ENCODE measurements at places on chromosomes 12 and 14.
A peak's percentile ranks its signal among the peaks of the same experiment; 100 is the strongest.

DNA sequence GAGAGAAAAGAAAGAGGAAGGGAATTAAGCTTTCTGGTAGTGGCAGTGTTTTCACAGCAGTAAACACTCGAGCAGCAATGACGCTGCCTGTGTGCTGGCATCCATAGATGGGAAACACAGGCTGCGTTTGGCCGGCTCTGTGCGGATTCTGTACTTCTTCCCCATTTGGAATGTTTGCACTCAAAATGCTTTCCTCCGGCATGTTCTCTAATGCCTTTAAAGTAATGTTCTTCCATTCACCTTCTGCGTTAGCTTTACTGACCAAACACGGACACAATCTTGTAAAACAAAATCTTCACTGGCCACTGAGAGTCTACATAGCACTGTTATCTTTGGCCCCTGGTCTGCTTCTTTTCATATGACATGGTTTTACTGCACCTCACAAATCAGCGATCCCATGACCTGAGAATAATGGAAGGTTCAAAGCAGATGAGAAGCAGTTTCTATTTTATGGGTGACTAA, 31.4 kb downstream of the DCP1B start:
- DNase-seq = no peak

- no peak for DNase-seq
These were observed 87.6 kb upstream of the MAP1LC3B2 start for GRCh38 chr12:116471544-116471943.

GRCh38 chr12:97005174-97005573, 98.1 kb downstream of the NEDD1 start:
- no peak for DNase-seq

DNA sequence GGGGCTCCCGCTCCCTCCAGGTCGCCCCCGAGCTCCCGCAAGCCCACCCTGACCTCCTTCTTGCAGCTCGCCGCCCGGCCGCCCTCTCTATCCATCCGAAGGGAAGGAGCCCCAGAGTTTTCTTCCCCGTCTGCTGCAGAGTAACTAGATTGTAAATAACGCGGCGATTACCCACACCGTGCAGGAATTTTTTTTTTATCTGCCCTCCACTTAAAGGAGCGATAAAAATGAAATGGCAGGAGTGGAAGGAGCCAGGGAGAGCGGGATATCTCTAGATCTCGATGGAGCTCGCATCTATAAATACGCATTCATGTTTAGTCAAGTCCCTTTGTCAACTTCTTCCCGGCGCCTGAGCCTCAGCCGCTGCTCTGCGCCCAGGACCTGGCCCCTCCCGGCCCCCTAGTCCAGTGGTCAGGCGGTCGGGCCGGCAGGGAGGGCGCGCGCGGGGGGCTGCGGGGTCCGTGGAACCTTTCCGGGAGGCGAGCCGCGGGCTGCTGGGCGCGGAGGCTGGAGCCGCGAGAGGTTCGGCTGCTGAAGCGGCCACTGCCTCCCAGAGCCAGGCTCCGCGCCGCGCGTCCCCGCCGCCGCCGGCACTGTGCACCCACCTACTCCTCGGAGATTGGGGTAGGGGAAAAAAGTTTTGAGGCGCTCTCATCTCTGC, 386.0 kb downstream of the BCAT1 start:
- DNase-seq = no peak

DNA sequence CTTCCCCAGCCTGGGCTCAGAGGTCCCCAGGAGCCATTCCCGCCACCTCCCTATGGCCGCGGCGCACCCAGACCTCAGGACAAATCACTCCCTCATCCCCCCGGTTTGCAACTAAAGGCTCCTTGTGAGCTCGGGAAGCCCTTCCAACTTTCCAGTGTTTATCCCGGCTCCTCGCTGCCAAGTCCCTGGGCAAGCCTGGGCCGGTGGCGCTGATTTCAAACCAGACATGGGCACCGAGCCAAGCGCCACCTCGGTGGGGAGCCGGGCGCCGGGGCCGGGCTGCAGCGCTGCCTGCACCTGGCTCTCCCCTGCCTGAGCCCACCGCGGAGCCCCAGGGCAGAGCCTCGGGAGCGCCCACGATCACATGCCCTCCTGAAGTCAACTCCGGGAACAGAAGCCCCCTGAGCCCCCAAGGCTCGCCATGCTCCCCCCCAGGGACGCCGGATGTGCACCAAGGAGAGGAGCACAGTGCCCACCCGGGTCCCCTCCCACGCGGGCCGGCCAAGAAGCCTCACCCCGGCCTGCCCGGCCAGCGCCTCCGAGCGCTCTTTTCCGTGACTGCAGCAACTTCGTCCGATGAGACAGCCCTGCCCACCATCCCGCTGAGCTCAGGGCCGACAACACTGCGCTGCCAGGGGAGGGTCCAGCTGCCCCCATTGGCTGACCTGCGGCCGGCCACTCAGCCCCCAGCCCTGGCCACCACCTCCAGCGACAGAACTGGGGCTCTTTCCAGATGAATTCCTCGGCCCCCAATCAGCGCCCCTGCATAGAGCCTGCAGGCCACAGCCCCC, 50.0 kb downstream of the NCOR2 start:
- no peak for DNase-seq

- no peak for DNase-seq
These were observed 1305.0 kb downstream of the LRFN5 start for GRCh38 chr14:42911642-42912041.

- no peak for DNase-seq
These were observed 62.0 kb downstream of the ST8SIA1 start for GRCh38 chr12:22272335-22273151.

DNA sequence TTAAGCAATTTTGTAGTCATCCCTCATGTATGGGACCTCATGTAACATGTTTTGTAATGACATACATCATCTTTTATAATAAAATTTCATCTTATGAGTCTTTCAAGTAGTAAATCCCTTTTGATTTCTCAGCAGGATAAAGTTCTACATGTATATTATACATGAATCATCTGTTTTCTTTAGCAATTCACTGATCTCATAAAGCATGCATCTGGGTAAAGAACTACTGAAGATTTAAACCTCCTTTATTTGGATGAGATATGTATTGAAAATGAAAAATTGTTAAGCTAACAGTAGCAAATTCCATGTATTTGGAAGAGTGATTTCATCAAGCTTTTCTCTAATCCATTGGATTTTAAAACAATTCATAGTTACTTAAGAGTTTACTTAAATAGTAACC, 126.9 kb downstream of the KITLG start:
- DNase-seq = no peak

GRCh38 chr12:52710730-52711129, 7.4 kb upstream of the KRT77 start:
- DNase-seq = no peak

- DNase-seq = no peak
These were observed 29.3 kb upstream of the LGALS3 start for GRCh38 chr14:55099756-55100155.

DNA sequence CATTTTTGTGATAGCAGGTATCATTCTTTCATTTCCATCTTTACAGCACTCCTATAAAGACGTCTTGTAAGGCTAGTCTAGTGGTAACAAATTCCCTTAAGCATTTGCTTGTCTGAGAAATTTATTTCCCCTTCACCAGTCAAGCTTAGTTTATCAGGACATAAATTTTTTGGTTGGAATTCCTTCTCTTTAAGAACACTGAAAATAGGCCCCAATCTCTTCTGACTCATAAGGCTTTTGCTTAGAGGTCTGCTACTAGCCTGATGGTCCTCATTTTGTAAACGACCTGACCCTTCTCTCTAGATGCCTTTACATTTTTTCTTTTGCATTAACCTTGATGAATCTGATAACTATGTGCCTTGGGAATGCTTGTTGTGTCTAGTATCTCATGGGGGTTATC, 20.3 kb downstream of the OLR1 start:
- DNase-seq = no peak

DNA sequence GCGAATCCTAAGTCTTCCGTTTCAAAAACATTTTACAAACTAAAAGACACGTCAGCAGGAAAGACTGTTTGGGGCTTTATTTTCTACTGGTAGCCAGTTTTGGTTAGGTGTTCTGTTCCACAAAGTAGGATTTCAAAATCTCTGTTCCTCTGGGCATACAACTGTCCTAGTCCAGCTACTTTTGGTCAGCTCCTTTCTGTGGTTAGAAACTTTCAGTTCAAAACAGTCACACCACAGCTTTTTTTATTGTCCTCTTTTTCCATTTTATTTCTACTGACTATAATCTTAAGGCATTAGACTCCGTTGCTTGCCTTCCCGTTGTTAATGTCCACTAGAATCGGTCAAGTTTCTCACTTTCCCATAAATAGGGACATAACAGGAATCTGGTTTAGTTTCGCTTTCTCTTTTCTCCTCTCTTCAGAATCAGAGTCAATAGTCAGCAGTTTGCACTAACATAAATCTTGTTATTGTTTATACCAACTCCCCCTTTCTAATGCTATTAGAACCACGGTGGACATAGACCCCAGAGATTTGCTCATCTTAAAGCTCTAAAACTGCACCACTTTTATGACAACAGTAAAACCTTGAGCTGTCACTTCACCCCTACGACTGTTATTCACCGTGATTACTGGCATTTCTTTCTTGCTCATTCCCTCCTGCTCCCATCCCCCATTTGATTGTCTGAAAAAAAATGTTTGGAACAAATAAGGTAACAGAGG, 41.5 kb upstream of the NPAS3 start:
- DNase-seq = no peak

- DNase-seq = no peak
These were observed 3.6 kb downstream of the SMCO3 start for GRCh38 chr12:14810167-14810952.

DNA sequence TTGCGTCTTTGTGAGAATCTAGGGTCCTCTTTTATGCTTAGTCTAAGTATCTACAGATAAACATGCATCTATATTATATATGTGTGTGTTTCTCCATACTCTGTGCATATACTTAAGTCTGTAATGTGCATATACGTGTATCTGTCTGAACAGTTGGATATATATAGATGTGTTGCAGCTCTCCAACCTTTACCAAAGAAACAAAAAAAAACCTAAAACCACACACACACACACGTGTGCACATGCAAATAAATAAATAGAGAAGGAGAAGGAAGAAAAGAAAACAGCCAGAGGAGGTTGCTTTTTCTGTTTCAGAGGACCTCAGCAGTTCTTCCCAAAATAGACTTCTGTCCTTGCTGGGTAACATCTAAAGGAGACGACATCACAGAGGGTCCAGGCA, 244.9 kb downstream of the CACNA1C start:
- no peak for DNase-seq

DNA sequence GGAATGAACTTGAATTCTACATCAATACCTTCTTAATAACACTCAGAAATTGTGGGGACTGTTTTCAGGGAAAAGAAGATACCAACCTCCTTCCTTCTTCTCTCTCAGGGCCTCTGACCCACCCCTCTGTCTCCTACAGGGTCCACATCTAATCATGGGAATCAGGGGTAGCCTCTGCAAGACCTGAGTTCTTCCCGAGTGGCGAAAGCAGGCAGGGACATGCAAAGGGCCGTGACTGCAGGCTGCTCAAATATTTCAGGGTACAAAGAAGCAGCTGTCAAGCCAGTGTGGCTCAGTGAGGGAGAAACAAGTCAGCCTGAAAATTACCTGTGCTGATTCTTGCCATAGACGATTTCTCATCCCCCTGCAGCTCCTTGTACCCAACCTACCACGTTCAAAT, 123.1 kb upstream of the PARP11 start:
- DNase-seq = no peak

GRCh38 chr14:104335176-104335575, 196.8 kb downstream of the KIF26A start:
- DNase-seq = no peak

DNA sequence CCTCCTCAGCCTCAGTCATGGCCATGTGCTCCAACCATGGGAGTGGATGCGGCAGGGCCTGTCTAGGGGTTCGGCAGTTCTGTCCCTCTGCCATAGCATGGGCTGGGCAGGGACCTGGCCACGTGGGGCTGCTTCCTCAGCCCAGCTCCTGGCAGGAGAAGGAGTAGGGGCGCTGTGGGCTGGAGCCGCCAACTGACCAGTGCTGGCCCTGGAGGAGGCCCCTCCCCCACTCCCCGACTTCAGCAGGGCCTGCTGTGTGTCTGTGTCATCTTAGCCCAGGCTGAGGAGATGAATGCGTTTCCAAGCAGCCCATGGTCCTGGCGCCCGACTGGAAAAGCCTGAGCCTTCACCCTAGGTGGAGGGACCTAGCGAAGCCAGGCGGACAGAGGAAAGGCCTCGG, 2.7 kb upstream of the PACS2 start:
- DNase-seq = no peak

- no peak for DNase-seq
These were observed 41.4 kb upstream of the TUNAR start for GRCh38 chr14:95835121-95835730.

GRCh38 chr12:127560041-127560478, 706.9 kb upstream of the TMEM132C start:
- no peak for DNase-seq

- DNase-seq = no peak
These were observed 285.1 kb upstream of the CAND1 start for GRCh38 chr12:66984077-66984476.

DNA sequence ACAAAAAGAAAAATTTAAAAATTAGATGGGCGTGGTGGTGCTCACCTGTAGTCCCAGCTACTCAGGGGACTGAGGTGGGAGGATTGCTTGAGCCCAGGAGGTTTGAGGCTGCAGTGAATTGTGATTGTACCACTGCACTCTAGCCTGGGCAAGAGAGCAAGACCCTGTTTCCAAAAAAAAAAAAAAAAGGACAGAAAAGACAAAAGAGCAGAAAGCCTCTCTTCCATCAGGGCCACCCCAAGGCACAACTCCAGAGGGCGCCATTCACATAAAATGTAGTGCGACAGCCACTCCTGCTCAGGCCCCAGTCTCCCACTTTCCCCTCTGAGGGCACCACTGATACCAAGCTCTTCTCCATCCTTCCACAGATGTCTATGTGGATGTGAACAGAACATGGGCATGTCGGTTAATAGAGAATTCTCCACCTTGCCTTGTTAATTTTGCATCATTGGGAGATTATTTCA, 41.8 kb downstream of the DGLUCY start:
- no peak for DNase-seq

DNA sequence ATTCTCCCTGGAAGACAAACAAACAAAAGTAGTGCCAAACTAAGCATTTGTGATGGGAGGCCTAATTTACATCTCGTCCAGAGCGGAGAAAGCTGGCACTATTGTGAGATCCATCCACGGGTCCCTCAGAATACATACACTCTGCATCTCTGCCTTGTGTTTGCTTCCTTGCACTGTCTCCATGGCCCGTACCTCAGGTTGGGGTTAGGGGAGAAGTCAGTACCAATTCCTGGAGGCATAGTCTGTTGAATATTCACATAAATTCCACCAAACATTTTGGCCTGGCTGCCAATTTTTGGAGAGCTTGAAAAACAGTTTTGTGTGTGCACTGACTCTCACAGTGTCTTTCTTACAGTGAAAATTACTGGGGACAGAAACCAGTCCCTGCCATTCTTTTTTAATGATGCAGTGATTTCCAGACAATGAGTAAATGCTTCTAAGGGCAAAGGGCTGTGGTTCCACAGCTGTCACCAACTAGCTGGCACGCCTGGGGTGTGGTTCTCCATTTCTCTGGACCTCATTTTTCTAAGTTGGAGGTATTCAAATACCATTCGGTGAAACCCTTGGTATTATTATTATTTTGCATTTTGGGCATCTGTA, 119.7 kb upstream of the HIF1A start:
- no peak for DNase-seq

- DNase-seq = peak; percentile 39
These were observed 210.4 kb downstream of the ETV6 start for GRCh38 chr12:11859705-11860425.
